ENCODE measurements at places on chromosomes 5 and 9. TPM values are rescaled to one million over a fixed set of nuclear protein-coding genes. Genes with fewer than 3 reads are reported as not detected.

The FAM221B gene
- not detected for total RNA-seq

The SHISAL2B gene
- not detected for total RNA-seq

The AK8 gene
- 1.5 TPM for total RNA-seq

The TMEM252 gene
- total RNA-seq = not detected

The SAXO1 gene
- total RNA-seq = not detected

The RETREG1 gene
- total RNA-seq = 63.4 TPM

The FCN1 gene
- total RNA-seq = 27.9 TPM

The CNTLN gene
- total RNA-seq = 7.1 TPM

The NANS gene
- 48.6 TPM for total RNA-seq

The PRKAA1 gene
- total RNA-seq = 83.9 TPM

The IFNA13 gene
- not detected for total RNA-seq

GRCh38 chr9:89179895-89180734 lies 1.5 kb upstream of the SHC3 start:
- DNase-seq = peak; percentile 92

- no peak for DNase-seq
Observed at GRCh38 chr5:67139030-67139429, 57.6 kb downstream of the CD180 start.

- DNase-seq = no peak
Observed at GRCh38 chr5:139301808-139302499, 8.4 kb downstream of the MATR3 start.

DNA sequence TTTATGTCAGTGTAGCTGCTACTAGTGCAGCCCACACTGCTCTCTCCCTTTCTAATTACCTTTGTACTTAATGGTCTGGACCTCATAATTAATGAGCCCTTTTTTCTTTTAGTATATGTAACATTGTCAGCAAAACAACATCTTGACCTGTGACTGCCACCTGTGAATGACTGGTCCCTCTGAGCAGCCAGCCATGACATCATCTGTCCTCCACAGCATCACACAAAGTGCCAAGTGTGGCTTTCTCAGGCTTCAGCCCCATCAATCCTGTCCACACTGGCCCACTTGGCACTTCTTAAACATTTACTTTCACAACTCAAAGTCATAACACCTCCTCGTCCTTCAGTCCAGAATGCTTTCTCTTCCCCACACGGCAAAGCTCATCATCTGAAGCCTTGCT lies 104.7 kb downstream of the GPR21 start:
- no peak for DNase-seq

GRCh38 chr5:150123542-150123941 lies 32.1 kb downstream of the PDGFRB start:
- DNase-seq = no peak

- DNase-seq = no peak
Observed at GRCh38 chr5:112616812-112617547, 120.7 kb upstream of the APC start.

DNA sequence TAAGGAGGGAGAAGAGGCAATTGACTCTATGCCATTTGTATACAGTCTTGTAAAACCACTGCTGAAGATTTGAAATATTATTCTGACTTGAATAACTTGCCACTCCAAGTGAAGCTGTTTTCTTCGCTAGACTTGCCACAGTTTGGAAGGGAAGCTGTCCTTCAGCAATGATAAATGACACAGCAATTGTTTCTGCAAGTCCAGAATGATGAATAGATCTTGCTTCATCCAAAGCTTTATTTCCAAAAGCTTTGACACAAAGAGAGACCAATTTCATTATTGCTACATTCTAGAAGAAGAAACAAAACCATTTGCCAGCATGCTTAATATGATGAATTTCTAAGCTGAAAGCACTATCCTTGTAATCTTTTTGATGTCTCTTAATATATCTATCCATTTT lies 73.7 kb downstream of the ZNF366 start:
- no peak for DNase-seq

GRCh38 chr5:74390822-74391221 lies 249.7 kb downstream of the ENC1 start:
- no peak for DNase-seq

DNA sequence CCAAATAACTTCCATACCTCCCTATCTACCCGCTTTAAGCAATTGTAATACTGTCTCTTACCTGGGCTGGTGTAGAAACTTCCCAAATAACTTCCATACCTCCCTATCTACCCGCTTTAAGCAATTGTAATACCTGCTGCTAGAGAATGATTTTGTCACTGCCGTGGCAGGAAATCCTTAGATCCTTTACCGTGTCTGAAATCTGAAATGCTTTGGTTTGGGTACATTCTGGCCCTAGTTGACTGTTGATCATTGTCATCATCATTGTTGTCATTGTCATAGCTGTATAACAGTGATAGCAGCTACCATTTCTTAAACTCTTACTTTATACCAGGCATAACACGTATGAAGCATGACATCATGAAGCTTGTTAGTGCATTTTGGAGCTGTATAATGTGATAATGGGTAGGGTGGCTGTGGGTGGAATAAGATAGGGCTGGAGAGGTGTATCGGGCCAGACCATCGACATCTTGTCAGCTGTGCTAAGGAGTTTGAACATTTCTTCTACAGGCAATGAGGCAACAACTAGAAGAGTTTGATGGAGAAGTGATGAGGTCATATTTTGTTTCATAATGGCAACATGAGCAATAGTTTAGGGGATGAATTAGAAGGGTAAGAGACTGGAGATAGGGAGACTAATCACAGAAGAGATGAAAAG lies 15.7 kb downstream of the PIP5K1B start:
- DNase-seq = no peak

- DNase-seq = no peak
Observed at GRCh38 chr9:135797507-135798262, 95.7 kb downstream of the KCNT1 start.

- DNase-seq = no peak
Observed at GRCh38 chr9:131733541-131734061, 6.3 kb downstream of the RAPGEF1 start.

DNA sequence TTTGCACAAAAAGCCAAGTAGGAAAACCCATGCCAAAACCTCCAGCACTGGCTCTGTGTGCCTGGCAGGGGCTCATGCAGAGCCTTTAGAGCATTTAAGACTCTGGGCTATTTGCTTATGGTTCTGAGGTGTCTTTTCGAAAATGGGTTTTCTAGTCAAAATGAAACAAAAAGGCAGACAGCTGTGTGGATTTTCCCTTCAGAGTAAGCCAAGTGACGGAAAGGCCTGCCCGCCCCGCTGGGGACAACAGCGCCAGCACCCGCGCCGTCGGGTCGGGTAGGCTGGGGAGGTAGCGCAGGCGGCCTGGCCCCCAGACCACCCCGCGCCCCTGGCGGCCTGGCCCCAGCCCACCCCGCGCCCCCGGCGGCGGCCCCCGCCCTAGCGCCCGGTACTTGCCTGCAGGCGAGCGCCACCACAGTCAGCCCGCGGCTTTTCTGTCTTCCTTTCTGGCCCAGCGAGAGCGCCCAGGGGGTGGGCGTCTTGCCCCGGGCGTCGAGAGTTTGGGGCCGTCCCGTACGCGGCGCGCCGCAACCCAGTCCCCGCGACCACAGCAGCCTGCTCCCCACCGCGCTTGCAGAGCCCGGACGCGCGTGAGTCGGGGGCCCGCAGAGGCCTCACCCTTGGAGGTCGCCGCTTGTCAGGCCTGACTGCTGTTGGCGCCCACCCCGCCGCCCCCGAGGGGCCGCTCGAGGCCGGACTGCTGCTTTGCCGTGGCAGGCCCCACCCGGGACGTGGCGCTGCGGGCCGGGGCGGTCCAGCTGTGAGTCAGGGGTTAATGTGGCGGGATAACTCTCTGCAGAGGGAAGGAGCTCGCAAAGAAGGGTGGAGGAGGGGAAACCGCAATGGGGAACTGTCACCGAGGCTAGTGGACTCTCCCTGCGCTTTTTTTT lies at the start of gene TICAM2:
TSS of gene TICAM2 (minus strand) at position 779 of the 890 bp plus-strand sequence. CDS start 21,223 bp downstream, outside the sequence.
- DNase-seq = peak; percentile 93

DNA sequence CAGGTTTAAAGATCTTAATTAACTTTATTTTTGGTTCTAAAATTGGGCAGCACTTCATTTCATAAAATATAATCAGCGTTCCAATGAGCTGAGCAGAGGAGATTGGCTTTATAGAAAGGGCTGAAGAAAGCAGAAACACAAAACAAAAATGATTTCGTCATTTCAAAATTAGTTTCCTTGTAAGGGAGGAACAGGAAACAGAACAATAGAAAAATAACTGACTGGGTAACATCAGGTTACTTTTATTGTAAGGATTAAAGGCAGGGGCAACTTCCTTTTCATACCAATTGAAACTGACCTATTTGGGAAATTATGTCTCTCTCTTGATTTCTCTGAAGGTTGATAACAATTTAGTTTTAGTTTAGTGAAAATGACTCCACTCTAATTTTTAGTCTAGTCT lies 157.1 kb downstream of the ATP10B start:
- DNase-seq = no peak

DNA sequence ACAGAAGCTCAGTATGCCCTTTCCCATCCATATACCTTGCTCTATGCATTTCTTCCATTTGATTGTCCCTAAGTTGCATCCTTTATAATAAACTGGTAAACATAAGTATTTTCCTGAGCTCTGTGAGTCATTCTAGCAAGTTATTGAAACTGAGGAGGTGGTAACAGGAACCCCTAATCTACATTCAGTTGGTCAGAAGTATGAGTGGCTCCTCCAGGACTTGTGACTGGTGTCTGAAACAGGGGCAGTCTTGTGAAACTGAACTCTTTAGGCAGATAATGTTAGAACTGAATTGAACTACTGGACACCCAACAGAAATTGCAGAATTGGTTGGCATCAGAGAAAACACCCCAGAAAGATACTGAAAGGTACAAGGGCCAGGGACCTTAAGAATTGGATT lies 133.1 kb upstream of the POU5F2 start:
- no peak for DNase-seq

GRCh38 chr5:179767496-179768100 lies 26.2 kb upstream of the LTC4S start:
- DNase-seq = no peak

DNA sequence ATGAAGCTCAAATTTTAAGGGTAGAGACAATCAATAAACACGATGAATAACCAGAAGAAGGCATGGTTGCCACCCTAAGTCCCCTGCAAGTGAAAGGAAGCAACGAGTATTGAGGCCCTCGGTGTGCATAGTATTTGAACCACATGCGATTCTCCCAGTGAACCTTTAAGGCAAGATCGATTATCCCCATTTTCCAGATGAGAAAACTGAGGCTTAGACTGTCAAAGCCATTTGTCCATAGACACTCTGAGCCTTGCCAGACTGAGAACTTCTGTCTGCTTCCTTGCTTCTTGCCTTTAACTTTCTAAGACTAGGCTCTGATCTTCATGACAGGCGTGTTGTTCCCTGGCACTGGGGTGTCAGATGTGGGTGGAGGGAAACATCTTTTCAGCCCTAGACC lies 58.2 kb downstream of the COL27A1 start:
- no peak for DNase-seq

DNA sequence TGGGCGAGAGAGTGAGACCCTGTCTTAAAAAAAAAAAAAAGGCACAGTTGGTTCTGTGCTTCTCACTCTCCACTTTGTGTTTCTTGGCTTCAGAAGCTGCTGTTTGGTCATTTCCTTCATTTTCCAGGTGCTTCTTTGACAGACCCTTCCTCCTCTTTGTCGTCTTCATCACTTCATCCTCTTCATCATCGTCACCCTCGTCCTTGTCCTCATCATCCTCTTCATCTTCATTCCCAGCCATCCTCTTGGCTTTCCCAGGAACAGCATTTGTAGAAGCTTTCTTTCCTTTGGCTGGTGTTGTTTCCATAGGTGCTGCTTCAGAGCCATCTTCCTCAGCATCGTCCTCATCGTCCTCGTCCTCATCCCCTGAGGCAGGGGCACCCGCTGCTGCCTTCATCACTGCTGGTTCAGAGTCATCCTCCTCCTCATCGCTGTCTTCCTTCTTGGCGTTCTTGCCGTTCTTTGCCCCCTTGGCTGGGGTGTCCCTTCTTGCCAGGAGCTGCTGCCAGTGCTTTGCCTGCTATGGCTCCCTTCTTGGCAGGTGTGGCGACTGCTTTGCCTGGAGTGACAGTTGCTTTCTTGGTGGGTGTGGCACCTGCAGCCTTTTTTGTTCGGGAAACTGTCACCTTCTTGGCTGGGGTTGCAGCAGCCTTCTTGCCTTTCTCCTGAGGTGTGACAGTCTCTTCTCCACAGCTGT lies 7.1 kb downstream of the RABL6 start:
- DNase-seq = no peak
